Liver (tissue), 10 donors: ENCODE measurements at places on chromosomes 13 and 19. TPM values are rescaled to one million over a fixed set of nuclear protein-coding genes. Genes with fewer than 3 reads are reported as not detected.

- DNase-seq, result no peak
Measured at GRCh38 chr19:30710721-30711120, 338.5 kb downstream of the ZNF536 start.

TMTC4 gene
- total RNA-seq, result 17.1 TPM

DNA sequence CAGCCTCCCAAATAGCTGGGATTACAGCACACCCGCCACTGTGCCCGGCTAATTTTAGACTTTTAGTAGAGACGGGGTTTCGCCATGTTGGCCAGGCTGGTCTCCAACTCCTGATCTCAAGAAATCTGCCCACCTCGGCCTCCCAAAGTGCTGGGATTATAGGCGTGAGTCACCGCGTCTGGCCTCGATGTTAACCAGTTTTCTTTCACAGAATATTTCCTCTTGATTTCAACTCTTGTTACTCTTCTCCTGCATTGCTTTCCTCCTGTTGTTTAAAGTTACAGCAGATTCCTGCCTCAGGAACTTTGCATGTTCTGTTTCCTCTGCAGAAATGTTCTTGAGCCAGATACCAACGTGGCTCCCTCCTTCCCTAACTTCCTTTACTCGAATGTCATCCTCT lies 3.7 kb upstream of the PEX11G start:
- no peak for DNase-seq

DNA sequence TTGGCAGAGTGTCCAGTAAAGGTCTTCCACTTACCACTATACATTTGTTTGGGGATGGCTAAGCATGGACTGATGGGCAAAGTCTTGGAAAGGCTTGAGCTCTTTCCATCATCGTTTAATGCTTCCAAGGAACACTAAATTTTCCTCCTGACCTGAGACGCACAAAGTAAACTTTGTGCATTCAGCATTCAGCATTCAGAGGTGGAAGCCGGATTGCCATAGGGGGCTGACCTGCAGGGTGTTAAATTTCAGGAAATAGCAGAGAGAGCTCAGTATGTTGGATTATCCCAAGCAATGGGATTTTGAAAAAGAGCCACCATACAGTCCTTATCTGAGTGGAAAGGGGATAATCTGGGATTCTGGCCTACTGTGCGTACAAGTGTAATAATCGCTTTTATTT lies 14.0 kb downstream of the ZNF552 start:
- DNase-seq, result no peak

DNA sequence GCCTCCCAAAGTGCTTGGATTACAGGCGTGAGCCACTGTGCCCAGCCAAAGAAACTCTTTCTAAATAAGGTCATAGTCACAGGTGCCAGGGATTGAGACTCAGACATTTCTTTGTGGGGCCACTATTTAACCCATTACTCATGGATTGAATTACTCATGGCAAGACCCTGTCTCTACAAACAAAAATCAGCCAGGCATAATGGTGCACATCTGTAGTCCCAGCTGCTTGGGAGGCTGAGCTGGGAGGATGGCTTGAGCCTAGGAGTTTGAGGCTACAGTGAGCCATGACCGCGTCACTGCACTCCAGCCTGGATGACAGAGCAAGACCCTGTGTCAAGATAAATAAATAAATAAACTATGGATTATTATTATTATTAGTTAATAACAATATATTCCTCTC lies 3.6 kb upstream of the KLF2 start:
- DNase-seq, result no peak

- no peak for DNase-seq
Measured at GRCh38 chr19:33220735-33221134, 4.9 kb downstream of the SLC7A10 start.

- no peak for DNase-seq
Measured at GRCh38 chr13:27446986-27447583, 3.3 kb downstream of the MTIF3 start.

GRCh38 chr19:5189318-5189607 lies 151.3 kb downstream of the PTPRS start:
- DNase-seq, result no peak

DNA sequence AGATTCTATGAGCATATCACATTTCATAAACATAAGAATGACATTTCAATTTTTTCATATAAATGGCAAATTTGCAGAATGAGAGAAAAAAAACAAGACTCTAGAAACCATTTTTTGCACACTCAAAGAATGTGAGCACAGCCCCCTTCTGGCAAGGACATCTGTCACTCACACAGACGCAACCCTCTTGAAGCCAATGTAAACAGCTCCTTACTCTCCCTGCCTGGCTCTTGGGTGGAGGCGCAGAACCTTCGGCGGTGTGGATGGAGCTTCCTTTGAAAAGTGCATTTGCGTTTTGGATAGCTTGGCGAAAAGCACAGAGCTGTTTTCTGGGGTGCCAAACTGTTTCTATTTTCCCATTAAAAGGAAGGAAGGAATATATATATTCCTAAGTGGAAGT lies 367.6 kb upstream of the TSHZ3 start:
- DNase-seq, result no peak

RFPL4A gene
- total RNA-seq, result not detected

BRME1 gene
- 0.42 TPM for total RNA-seq

GRCh38 chr19:38409631-38410133 lies 6.8 kb downstream of the FAM98C start:
- DNase-seq, result no peak

GRCh38 chr19:46656541-46656940 lies 4.4 kb downstream of the DACT3 start:
- DNase-seq, result no peak

DNA sequence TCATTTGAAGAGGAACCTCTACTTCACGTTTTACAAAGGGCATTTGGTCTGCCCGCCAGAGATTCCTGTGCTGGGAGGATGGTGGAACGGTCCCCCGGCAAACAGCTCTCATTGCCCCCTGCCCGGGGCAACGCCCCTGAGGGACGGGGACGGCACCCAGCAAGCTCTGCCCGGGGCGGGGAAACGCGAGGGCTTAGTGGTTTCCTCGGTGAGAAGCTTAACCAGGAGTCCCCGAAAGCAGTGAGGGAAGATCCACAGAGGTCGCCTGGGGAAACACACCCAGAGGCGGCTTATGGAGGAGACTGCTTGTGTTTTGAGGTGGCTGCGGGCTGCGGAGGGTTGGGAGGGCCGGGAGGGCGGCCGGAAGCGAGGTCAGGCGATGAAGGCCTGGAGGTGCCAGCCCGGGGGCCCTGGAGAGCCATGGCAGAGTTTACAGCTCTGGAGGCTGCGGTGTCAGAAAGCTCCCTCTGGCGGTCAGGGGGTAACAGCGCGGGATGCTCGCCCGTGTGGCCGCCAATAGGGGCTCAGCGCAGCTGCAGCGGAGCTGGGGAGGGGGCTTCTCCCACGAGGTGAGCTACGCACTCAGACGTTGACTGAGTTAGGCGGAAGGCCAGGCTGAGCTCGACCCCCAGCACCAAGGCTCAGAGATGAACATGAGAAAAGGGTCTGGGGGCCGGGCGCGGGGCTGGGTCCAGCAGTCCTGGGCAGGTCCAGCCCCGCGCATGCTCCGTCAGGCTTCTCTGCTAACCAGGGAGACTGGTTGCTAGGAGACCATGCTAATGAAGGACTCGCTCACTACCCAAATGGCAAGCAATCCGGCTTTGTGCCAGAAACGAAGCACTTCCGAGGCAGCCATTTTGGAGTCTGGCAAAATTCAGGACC lies 652 bp upstream of the TPGS1 start:
- peak; percentile 93 for DNase-seq

DNA sequence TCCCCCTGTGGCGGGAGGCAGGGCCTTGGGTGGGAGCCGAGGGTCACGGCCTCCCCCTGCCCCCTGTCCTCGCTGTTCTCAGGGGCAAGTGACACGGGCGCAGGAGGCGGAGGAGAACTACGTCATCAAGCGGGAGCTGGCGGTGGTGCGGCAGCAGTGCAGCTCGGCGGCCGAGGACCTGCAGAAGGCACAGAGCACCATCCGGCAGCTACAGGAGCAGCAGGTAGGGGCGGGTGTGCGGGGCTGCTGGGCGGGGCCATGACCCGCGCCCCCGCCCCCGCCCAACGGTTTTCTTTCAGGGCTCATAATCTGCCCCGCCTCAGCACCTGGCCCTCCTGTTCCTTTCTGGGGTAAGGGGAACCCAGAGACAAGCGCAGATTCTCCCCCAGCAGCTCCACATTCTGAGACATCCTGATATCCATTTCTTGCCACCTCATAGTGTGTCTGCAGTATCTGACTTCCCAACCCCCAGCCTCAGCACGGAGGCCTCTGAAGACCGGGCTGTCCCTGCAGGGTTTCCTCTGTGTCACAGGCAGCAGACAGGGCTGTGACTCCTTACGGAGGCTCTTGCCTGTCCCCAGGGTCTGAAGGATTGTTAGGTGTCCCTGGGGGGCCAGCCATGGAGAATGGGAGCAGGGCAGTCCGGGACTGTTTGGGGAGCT lies 15.9 kb downstream of the PRR36 start:
- DNase-seq, result no peak

- DNase-seq, result no peak
Measured at GRCh38 chr13:74288361-74288911, 154.2 kb upstream of the KLF12 start.

- no peak for DNase-seq
Measured at GRCh38 chr13:23867027-23867491, 22.1 kb downstream of the MIPEP start.

IRGC gene
- total RNA-seq, result not detected

DNA sequence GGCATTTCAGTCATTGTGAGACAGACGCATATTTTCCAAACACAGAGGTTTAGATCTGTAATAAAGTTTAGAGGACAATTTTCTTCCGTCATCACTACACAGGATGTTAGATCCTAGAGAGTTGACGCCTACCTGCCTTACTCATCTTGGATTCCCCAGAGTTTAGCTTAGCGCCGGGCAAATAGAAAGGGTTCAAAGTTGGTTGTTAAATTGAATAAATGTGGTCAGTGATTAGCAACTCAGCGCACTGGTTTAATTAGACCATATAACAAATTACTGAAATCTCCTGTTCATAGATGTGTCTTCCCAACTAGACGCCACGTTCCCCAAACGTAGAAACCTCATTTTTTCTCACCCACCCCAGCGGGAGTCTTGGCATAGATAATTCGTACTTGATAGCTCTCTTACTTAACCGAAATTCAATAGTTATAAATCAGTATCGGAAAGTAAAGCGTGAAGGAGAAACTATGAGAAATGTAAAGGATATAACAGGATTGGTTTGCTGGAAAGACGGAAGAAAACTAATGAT lies 726 bp upstream of the UFM1 start:
- DNase-seq, result no peak

AKT2 gene
- total RNA-seq, result 110 TPM
